Frontal cortex (tissue), 4 donors: ENCODE measurements at places on chromosomes 1 and 21.

DNA sequence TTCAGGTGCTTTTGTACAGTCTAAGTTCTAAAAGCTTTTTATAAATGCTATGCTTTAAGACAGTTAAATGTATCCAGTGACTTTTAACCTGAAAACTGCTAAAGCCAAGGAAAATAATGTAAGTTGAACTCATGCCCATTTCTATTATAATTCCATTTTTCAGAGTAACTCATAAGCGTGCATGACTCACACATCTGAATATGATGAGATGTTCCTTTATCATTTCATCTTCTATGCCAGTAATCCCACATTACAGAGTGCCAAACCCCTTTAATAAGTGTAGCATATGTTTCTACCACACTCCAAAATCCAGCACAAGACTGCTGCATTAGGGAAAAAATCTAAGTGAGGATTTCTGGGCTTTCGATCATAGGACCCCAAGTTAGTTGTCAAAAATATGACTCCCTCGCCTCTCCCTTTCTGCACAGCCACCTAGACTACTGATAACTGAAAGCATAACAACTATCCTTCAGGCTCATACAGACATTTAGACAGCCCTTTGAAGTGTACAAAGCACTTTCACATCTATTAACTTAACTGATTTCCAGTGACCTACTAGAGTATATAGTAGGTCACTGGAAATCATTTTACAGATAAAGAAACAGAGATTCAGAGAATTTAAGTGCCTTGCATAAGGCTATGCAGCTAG is 45.3 kb downstream of the JAK1 start:
- no peak for DNase-seq

- no peak for DNase-seq
Observed at GRCh38 chr21:45029948-45030681, 44.3 kb upstream of the ADARB1 start.

- peak; percentile 34 for DNase-seq
Observed at GRCh38 chr21:33265664-33266049, 510 bp upstream of the IL10RB start.

DNA sequence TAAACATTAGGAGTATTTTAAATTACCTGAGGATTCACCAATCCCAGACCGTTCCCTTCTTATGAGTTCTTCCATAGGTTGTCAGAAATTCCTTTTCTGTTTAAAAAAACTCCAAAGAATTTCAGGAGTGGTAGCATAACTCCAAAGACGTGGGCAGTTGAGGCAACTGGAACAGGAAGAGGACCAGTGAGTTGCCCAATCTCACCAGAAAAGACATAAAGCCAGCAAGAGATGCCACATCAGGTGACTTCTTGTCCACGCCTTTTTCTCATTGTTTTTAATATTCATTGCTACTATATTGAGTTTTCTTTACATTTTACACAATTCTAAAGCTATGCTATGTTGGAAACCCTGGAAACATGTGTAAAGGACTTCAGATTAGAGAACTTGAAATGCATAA is 88.1 kb upstream of the JAK1 start:
- DNase-seq = no peak

DNA sequence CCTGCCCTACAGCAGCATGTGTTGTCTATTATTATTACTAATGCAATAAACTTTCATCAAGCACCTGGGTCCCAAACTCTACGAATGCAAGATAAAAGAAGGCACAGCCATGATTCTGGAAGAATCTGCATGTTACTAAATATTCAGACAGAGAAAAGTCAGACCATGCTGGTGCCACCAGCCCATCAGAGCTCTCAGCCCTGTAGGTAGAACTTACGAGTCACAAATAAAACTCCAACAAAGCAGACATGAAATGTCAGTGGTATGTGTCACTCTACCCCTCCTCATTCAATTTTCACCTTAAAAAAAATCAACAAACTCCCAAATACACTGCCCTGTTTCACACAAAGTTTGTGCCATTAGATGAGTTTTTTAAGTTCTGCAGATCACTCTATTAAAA is 62.4 kb upstream of the TIAM1 start:
- no peak for DNase-seq

- DNase-seq = peak; percentile 46
Observed at GRCh38 chr1:1540818-1541628, 599 bp upstream of the TMEM240 start.

DNA sequence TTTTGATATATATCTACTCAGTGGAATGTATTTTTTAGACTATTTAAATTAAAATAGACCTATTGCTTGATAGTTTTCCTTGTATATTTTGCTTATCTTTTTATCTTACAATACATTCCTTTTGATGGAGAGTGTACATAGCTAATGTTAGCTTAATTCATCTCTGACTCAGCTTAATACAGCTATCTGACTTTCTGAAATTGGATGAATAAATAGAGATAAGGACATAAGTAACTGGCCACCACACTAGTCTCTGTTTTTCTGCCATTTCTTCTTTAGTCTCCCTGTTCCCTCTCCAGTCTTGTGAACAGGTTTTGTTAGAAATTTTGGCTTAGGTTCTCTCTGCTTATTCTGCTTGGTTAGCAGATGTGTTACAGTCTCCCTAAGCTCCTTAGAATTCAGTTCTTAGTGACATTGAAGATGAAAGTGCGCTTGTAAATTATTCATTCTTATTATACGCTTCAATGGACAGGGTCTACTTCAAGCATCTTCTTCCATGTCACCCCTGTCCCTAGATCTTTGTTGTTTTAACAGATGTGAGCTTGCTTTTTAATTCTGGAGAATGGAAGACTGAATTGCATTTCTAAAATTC is 59.6 kb downstream of the XPR1 start:
- DNase-seq = no peak

DNA sequence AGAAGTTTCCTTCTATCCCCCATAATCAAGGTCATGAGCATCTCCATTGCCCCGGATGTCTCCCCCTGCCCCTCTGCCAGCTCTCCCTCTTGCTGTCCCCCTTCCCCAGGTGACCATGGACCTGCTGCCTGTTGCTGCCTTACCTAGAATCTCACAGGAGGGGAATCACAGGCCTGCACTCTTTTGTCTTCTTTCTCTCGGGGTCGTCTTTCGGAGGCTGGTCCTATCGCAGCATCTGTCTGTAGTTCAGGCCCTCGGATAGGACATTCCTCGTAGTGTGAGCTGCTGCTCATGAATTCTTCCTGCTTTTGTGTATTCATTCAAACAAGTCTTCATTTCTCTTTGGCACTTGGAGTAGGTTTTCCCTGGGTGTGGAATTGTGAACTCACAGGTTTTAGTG is 39.9 kb upstream of the ACTRT2 start:
- no peak for DNase-seq
